ENCODE measurements at places on chromosomes 4 and X. TPM values are rescaled to one million over a fixed set of nuclear protein-coding genes. Genes with fewer than 3 reads are reported as not detected.

DNA sequence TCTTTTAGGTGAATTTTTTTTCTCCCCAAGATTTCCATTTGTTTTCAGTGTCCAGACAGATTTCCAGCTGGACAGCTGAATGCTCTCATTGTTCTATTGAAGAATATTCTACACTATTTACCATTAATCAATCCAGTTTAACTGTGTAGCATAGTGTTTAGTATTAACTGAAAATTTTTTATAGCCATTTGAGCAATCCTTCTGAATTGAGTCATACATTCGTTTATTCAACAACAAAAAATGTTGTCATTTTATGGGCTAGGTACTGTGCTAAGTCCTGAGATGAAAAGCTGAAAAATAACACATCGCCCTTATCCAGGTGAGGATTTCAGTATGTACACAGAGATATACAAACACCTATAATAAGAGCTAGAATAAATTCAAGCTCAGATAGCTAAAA is 223.3 kb downstream of the COL25A1 start:
- no peaks in the 10 kb centered on the region for H3K27me3 ChIP-seq
- H3K4me1 ChIP-seq, result no peaks in the 10 kb centered on the region
- no peak overlapping the region for H3K4me3 ChIP-seq
- H3K27ac ChIP-seq, result no peak overlapping the region
- no peak for DNase-seq
- no peaks in the 10 kb centered on the region for H3K36me3 ChIP-seq

DNA sequence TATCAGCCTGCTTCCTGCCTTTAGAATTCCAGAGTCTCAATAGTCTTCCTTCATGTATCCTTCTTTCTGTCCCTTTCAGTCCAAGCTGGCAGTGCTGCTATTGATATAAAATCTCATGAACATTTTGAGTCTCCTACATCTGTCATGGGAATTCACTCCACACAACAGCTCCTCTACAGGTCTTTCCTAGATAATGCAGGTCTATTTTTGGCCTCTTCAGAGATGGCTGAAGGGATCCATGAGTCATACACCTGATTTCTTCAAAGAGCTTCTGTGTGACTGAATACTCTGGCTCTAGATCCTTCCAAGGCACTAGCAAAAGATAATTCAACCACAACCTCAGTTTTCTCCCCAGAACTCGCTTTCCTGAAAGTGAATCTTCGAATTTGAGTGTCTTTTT is 115.4 kb downstream of the STPG2 start:
- no peaks in the 10 kb centered on the region for H3K4me1 ChIP-seq
- no peak overlapping the region for H3K27ac ChIP-seq
- H3K4me3 ChIP-seq, result no peak overlapping the region
- DNase-seq, result no peak

NAA11 gene
- total RNA-seq, result not detected

SPANXD gene
- total RNA-seq, result not detected

BANK1 gene
- 0.93 TPM for total RNA-seq

- peaks cover 5% of the 10 kb centered on the region for H3K4me1 ChIP-seq
- no peaks in the 10 kb centered on the region for H3K27me3 ChIP-seq
- no peak overlapping the region for H3K4me3 ChIP-seq
- H3K27ac ChIP-seq, result no peak overlapping the region
- no peaks in the 10 kb centered on the region for H3K36me3 ChIP-seq
- no peak for DNase-seq
Observed at GRCh38 chrX:39137363-39137954, 336.2 kb downstream of the MID1IP1 start.

DNA sequence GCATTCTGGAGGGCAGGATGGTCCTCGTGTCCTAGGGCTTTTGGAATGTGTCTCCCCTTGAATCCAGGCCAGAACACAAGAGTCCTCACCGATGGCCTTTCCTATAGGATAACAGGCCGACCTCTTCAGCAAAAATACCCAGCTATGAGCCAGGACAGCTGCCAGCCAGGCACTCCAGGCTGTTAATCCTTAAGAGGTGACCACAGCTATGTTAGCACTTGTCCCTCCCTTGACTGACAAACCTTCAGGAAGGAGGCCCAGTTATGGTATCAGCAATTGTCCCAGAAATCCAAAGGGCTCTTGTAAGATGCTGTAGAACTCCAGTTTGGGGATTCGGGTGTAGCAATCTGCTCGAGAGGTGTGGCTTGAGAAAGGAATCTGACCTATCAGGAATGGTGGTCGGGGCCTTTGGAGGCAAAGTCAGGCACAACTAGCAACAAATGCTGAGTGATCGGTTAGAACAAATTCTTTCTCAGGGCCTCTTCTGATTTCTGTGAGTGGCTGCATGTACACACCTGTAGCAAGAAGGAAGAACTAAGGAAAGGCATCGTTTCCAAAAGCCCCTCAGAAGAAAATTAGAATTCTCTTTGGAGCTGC is 54.6 kb downstream of the PTCHD1 start:
- no peaks in the 10 kb centered on the region for H3K27me3 ChIP-seq
- no peak overlapping the region for H3K27ac ChIP-seq
- no peak for DNase-seq
- H3K4me3 ChIP-seq, result no peak overlapping the region

KIAA0232 gene
- 23.3 TPM for total RNA-seq
